Neural crest cell (in vitro differentiated cells): ENCODE measurements at places on chromosomes 11 and 22. TPM values are rescaled to one million over a fixed set of nuclear protein-coding genes. Genes with fewer than 3 reads are reported as not detected.

DNA sequence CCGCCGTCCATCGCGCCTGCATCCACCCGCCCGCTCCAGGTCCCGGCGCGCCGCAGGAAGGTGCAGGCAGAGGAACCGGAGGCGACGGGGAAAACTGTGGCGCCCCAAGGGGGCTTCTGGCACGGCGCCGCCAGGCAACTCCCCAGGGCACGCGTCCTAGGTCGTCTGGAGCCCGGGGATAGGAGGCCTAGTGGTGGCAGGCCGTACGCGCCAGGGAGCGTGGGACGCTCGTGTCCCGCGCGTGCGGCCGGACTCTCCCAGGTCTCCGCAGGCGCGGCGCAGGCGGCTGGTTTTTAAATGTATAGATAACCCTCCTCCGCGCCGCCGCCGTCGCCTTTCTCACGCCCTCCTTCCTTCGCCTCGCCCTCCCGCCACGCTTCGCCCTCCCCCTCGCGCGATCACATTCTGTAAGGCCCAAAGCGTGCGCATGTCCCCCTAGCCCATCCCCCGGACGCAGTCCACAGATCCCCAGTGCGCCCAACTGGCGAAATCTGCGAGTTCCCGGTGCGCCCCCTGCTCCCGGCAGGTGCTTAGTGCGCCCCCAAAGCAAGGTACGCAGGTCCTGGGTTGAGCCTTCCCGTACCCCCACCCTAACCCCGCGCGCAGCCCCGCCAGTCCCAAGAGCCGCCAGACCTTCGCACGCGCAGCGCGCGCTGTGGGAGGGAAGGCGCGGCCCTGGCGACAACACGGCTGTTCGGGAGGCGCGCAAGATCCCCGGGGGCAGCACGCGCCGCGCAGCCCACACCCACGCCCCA lies at the start of gene ASCL2:
Gene ASCL2 (minus strand): TSS at position 267 of the 755 bp plus-strand sequence. CDS start 256 bp downstream, at position 11.
- H3K36me3 ChIP-seq: no peaks in the 10 kb centered on the region
- H3K4me1 ChIP-seq: peaks cover 4% of the 10 kb centered on the region
- peaks cover 79% of the 10 kb centered on the region for H3K27me3 ChIP-seq
- no peak within 1 kb of the TSS for H3K4me3 ChIP-seq
- no peak within 1 kb of the TSS for H3K27ac ChIP-seq

The GP1BB gene
- total RNA-seq: 4.6 and 4.8 TPM in 2 replicates

The MAPK1 gene
- 118 and 123 TPM in 2 replicates for total RNA-seq

- DNase-seq: no peak
- H3K4me3 ChIP-seq: no peak overlapping the region
- no peaks in the 10 kb centered on the region for H3K36me3 ChIP-seq
- no peaks in the 10 kb centered on the region for H3K4me1 ChIP-seq
These were observed 30.6 kb upstream of the NARS2 start for GRCh38 chr11:78605296-78605695.

DNA sequence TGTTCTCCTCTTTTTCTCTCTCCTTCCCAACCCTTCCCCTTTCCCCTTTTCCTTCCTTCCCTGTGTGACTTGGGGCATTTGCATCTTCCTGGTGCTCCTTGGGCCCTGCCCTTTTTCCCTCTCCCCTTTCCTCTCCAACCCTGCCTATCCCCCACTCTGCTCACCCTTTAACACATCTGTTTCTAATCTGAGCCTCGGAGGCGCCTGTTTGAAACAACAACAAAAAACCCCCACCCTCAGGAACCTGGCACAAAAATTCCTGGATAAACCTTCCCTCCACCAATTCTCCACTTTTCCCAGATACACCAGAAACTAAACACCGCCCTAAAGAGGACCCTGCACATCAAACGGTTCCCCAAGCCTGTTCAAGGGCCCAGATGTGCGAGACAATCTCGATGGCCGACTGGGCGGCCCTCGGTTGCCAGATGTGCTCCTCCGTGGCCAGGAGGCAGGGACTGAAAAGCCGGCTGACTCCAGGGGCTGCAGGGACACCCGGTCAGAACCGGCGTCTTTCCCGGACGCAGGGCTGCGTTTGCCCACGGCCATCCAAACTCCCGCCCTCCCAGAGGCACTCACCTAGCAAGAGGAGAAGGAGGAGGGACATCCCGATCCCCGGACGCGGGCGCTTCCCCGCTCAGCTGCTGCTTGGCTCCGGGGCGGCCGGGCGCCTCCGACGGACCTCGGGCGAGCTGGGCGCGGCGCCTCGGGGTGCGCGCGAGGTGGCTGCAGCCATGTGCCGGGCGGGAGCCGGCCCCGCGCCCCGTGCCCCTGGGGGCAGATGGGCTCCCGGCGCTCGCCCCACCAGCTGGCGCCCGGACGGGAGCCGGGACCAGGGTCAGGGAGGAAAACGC lies 486 bp downstream of the CLMP start:
- peaks cover 16% of the 10 kb centered on the region for H3K4me1 ChIP-seq
- H3K27me3 ChIP-seq: peaks cover 76% of the 10 kb centered on the region
- peak overlapping the region; percentile 1 for H3K27ac ChIP-seq

DNA sequence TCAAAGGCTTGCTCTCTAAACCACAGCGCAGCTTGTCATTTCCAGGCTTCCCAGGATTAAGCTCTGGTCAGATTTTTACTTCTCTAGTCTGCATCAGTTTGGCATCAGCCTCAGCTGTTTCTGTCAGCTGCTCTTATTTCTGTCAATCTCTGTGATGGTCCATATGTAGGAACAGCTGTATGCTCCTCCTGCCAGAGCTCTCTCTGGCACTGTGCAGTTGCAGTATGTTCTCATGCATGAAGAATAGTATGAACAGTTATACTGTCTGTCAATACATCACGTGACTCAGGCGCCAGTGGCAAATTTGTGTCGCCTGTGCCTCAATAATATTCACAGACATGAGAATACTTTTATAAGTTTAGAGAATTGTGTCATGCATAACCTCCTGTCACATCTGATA lies 6.7 kb downstream of the OR6M1 start:
- no peaks in the 10 kb centered on the region for H3K36me3 ChIP-seq
- no peak overlapping the region for H3K27ac ChIP-seq
- no peaks in the 10 kb centered on the region for H3K4me1 ChIP-seq
- H3K4me3 ChIP-seq: no peak overlapping the region
- H3K27me3 ChIP-seq: no peaks in the 10 kb centered on the region
- no peak for DNase-seq

GRCh38 chr22:22902247-22903001 lies 14.8 kb downstream of the IGLL5 start:
- no peak overlapping the region for H3K27ac ChIP-seq
- no peak overlapping the region for H3K4me3 ChIP-seq
- peaks cover 47% of the 10 kb centered on the region for H3K27me3 ChIP-seq

DNA sequence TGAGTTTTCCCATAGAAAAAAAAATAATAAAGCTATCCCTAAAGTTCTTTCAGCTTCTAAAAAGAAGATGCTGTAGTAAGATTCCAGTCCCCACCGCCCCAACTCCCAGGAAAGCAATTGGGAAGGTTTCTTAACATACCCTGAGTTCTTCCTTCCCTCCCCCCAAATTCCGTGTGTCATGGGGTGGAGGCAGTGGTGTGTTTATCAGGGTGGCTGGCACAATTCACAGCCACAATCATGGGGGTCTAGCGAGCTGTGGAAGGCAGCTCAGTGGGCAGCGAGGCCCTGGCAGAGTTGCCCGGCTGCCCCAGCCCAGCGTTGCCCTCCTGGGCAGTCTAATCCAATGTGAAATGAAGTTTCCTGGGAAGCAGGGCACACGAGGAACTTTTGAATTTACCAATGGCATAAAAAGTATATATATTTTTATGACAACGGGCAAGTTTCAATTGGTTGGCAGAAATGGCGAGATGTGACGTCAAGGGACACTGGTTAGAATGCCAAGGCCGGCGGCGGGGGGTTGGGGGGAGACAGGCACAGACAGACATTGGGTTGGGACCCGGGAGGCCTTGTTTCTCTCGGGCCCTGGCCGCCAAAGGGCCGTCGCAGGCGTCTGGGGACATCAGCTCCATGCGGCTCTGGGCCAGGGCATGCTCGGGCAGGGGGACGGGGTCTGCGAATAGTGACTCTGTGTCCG lies 80.7 kb upstream of the PPARA start:
- no peaks in the 10 kb centered on the region for H3K36me3 ChIP-seq
- H3K27me3 ChIP-seq: peaks cover 89% of the 10 kb centered on the region
- no peak overlapping the region for H3K27ac ChIP-seq
- DNase-seq: no peak
- peak overlapping the region; percentile 29 for H3K4me3 ChIP-seq
- H3K4me1 ChIP-seq: no peaks in the 10 kb centered on the region

The CST6 gene
- total RNA-seq: not detected in 2 replicates

DNA sequence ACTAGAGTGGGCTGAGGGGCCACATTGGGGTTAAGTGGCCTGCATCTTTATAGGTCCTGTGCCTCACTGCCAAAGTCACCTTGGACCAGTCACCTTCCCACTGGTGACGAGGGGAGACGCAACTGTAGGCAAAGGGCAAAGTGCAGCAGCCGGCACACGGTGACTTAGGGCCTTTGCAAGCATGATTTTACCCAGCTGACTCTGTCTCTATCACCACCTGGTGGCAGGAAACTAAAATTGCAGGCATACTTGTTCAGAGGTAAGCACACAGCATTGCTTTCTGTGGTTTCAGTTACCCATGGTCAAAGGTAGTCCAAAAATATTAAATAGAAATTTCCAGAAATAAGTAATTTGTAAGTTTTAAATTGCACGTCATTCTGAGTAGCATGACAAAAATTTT lies 1164.4 kb downstream of the BRD1 start:
- no peak overlapping the region for H3K27ac ChIP-seq
- no peaks in the 10 kb centered on the region for H3K27me3 ChIP-seq
- peaks cover 21% of the 10 kb centered on the region for H3K36me3 ChIP-seq
- H3K4me3 ChIP-seq: no peak overlapping the region
- no peaks in the 10 kb centered on the region for H3K4me1 ChIP-seq

- H3K4me3 ChIP-seq: no peak overlapping the region
- H3K27me3 ChIP-seq: no peaks in the 10 kb centered on the region
- no peak for DNase-seq
- peaks cover 7% of the 10 kb centered on the region for H3K36me3 ChIP-seq
- H3K27ac ChIP-seq: no peak overlapping the region
These were observed 106.0 kb upstream of the TIMP3 start for GRCh38 chr22:32695451-32695891.
